ENCODE measurements at places on chromosomes 3 and 15. TPM values are rescaled to one million over a fixed set of nuclear protein-coding genes. Genes with fewer than 3 reads are reported as not detected.

GRCh38 chr15:91472316-91472756 is 372.3 kb downstream of the SV2B start:
- no peaks in the 10 kb centered on the region for H3K36me3 ChIP-seq
- H3K27ac ChIP-seq: no peak overlapping the region
- H3K27me3 ChIP-seq: no peaks in the 10 kb centered on the region

EMC7 gene
- 66.8 TPM for total RNA-seq

- no peak for DNase-seq
- no peaks in the 10 kb centered on the region for H3K4me1 ChIP-seq
- no peak overlapping the region for H3K27ac ChIP-seq
- no peaks in the 10 kb centered on the region for H3K36me3 ChIP-seq
- no peaks in the 10 kb centered on the region for H3K27me3 ChIP-seq
Observed at GRCh38 chr3:84547971-84548970, 410.5 kb upstream of the CADM2 start.

CCR4 gene
- 1.2 TPM for total RNA-seq

DNA sequence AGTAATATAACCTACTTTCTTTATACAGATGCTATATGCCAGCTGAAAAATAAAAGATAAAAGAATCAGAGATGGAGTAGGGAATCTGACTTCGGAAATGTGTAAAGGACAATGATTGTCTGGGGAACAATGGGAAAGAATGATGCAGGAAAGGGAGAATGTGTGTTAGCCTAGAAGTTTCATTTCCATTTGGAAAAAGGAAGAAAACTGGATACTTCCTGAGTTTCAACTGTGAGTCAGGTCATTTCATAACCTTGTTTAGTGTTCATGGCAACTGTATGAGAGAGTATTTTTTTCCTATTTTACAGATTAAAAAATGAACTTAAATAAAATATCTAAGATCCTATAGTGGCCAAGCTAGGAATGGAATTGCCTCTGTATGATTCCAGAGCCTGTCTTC is 261.3 kb upstream of the NECTIN3 start:
- no peak for DNase-seq
- no peak overlapping the region for H3K27ac ChIP-seq
- no peaks in the 10 kb centered on the region for H3K27me3 ChIP-seq

FHIT gene
- total RNA-seq: 9.6 TPM

DNA sequence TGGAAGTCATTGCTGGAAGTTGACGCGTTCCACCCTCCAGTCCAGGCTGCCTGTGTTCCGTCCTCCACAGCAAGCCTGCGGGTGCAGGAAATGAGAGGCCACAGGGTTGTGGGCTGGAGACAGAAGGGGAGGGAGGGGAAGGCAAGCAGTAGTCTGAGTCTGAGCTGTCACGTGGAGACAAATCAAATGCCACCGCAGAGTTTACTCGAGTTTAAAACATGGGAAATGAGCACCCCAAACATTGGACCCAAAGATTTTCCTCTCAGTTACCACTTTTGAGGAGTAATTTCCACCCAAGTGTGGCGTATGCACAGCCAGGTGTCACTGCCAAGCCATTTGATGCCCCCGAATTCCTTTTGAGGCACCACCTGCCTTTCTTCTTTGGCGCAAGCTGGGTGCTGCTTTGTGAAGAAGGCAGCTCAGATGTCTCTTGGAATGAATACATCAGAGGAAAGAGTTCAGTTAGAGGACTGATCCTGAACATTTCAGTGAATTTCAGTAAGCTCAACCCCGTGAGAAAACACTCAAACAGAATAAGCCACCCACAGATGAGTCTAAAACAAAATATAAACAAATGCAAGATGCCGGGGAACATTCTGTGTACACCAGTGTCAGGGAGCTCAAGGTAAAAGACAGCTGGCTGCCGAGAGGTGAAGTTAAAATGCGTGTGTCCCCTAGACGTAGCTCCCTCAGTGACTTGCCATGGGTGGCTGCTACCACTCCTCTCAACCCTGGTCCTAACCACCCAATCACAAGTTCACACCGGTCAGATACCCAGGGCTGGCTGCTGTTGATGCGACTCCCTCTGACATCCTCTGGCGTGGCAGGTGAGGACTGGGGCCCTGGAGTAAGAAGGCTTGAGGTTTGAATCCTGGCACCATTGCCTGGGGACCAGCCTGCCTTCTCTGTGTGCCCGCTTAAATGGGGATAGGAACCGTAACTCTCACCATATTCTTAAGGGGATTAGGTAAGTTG is 203.8 kb downstream of the UACA start:
- peak overlapping the region; percentile 14 for H3K4me3 ChIP-seq
- DNase-seq: no peak
- no peaks in the 10 kb centered on the region for H3K36me3 ChIP-seq

- no peaks in the 10 kb centered on the region for H3K27me3 ChIP-seq
- peaks cover 28% of the 10 kb centered on the region for H3K4me1 ChIP-seq
- no peak overlapping the region for H3K4me3 ChIP-seq
- no peak for DNase-seq
Observed at GRCh38 chr15:59333401-59334075, 39.1 kb downstream of the MYO1E start.

- H3K4me1 ChIP-seq: no peaks in the 10 kb centered on the region
- H3K36me3 ChIP-seq: peaks cover 71% of the 10 kb centered on the region
- no peaks in the 10 kb centered on the region for H3K27me3 ChIP-seq
- no peak overlapping the region for H3K4me3 ChIP-seq
- DNase-seq: no peak
Observed at GRCh38 chr3:53103397-53104296, 26.6 kb downstream of the RFT1 start.

GRCh38 chr3:10933021-10933420 is 59.5 kb upstream of the SLC6A1 start:
- no peaks in the 10 kb centered on the region for H3K4me1 ChIP-seq
- H3K27me3 ChIP-seq: no peaks in the 10 kb centered on the region
- no peak overlapping the region for H3K4me3 ChIP-seq
- DNase-seq: peak; percentile 28

FGF12 gene
- 3.2 TPM for total RNA-seq

All from upper lobe of right lung (tissue), 1 donor.